COR-L47 (cell line): ENCODE measurements at places on chromosomes 4 and X.

DNA sequence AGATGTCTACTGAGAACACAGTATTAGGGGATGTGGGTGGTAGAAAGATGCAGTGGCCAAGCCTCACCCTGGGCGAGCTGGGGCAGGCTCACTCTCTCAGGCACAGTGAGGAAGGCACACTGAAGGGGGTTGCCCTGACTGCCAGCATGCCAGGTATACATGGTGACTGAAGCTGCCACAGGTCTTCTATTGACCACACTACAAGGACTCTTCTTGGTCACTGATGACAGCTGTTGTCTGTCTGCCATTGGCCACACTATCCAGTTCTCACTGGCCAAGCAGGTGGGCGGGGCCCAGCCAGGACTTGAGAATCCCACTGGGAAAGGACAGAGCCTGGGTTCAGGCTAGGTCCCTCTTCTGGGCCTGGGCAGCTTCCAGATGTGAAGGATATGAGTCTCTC, 39.7 kb upstream of the TBC1D14 start:
- no peak for DNase-seq

DNA sequence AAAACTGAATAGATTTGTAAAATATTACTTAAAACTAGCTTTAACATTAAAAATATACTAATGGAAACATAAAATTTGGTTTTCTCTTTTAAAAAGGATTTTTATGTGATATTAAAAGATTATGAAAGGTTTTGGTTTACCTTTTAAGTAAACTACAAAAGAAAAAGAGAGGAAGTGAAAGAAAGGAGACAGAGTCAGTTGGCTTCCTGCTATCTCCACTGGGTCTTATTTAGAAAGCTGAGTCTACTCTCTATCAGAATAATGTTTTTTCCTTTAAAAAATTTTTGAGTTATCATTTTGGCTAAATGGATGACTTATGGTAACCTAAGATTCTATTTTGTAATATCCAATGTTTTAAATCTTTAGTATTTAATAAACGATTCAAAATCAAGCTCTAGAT, 21.6 kb upstream of the ATP8A1 start:
- no peak for DNase-seq

- no peak for DNase-seq
These were observed 137.2 kb downstream of the GUCY2F start for GRCh38 chrX:109344678-109345077.

GRCh38 chr4:148333265-148333664, 108.9 kb downstream of the NR3C2 start:
- no peak for DNase-seq

- DNase-seq, result peak; percentile 54
These were observed 137.6 kb downstream of the DCK start for GRCh38 chr4:71130827-71131603.

DNA sequence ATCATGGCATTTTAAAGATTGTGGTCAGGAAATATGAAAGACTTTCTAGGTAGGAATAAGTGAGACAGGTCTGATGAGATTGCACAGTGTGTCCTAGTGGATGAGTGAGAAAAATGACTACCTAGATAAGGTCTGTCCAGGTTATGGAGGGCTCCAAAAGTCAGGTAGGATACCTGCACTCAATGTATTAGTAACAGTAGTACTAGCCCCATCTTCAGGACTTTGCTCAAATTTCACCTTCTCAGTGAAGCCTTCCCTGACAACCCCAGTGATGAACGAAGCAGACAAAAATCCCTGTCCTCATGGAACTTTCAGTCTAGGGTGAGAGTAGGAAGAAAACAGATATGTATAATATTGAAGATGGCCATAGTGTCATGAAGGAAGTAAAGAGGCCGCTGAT, 85.7 kb downstream of the ZIC3 start:
- no peak for DNase-seq

GRCh38 chr4:156128616-156129015, 174.9 kb upstream of the CTSO start:
- no peak for DNase-seq

GRCh38 chr4:8335848-8336247, 66.3 kb downstream of the HTRA3 start:
- DNase-seq, result no peak

GRCh38 chr4:26474551-26474950, 15.7 kb downstream of the CCKAR start:
- no peak for DNase-seq

GRCh38 chr4:170111085-170111484, 21.3 kb upstream of the AADAT start:
- no peak for DNase-seq

- DNase-seq, result no peak
These were observed 46.7 kb upstream of the POU4F2 start for GRCh38 chr4:146592019-146592418.

- no peak for DNase-seq
These were observed 105.6 kb downstream of the APOOL start for GRCh38 chrX:85109235-85109634.

DNA sequence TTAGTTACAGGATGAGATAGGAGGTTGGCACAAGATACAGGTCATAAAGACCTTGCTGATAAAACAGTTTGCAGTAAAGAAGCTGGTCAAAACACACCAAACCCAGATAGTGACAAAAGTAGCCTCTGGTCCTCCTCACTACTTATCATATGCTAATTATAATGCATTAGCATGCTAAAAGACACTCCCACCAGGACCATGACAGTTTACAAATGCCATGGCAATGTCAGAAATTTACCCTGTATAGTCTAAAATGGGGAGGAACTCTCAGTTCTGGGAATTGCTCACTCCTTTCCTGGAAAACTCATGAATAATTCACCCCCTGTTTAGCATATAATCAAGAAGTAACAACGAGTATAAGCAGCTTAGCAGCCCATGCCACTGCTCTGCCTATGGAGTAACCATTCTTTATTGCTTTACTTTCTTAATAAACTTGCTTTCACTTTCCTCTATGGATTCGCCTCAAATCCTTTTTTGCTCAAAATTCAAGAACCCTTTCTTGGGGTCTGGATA, 1254.4 kb downstream of the PCDH7 start:
- no peak for DNase-seq

DNA sequence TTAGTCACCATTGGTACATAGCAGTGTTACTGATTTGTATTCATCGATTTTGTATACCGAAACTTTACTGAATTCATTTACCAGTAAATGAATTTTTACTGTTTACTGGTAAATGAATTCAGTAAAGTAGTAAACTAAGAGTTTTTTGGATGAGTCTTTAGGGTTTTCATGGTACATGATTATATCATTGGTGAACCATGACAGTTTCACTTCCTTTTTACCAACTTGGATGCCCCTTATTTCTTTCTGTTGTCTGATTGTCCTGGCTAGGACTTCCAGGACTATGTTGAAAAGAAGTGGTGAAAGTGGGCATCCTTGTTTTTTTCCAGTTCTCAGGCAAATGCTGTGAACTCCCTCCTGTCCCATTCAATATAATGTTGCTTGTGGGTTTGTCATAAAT, 494.9 kb downstream of the GALNTL6 start:
- DNase-seq, result no peak

DNA sequence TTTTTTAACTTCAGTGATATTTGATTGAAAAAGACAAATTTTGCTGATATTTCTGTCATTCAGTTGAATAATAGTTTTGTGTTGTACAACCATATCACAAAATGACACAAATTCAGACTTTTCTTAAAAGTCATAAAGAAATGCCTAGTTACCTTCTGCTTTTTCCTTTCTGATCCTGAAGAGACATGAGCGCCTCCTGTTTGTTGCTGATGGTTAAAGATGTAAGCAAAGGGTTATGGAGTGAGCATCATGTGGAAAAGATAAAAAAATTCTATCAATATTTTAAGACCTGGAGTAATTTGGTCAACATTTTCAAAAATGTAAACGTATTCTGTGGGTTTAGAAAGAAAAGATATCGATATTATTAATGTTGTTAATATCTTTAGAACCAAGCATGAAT, 669.9 kb upstream of the NR3C2 start:
- DNase-seq, result no peak

- DNase-seq, result no peak
These were observed 59.0 kb upstream of the ATP8A1 start for GRCh38 chr4:42715807-42716482.

- DNase-seq, result peak; percentile 27
These were observed 395.6 kb downstream of the MAPK10 start for GRCh38 chr4:85964298-85964697.

DNA sequence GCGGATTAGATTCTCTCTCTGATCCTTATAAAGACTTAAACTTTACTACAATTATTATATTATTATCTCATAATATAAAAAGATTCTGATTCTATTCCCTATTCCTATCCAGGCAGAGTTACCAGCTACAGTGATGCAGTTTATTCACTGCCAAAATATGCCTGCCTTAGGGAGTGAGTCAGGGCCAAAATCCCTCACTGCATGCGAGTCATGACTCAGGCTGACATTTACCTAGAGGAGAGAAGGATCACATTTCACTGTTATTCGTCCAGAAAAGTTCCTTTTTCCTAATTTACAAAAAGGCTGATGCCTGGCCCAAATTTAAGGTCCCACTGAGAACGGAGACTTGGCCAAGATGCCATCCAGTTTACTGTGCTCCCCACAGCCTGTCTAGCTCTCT, 168.5 kb upstream of the LDB2 start:
- no peak for DNase-seq

DNA sequence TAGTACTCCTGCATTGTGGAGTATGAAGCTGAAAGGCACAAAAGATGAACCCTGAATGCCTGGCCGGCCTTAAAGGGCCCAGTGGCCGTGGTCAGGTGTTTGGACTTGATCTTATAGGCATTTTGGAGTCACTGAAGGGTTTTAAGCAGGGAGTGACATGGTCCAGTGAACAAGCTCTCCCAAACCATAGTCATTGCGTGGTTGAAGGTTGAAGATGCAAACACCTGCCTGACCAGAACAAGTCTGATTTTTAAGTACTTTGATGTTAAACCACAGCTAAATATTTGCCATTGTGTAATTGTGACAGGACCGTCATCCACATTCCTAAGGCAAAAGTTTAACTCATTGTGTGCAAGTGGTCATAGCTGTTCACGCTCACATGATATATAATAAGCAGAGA, 3.3 kb downstream of the STK32B start:
- DNase-seq, result no peak

- DNase-seq, result no peak
These were observed 109.3 kb downstream of the HMX1 start for GRCh38 chr4:8762356-8762755.
